ENCODE measurements at places on chromosomes 5 and 9.
A peak's percentile ranks its signal among the peaks of the same experiment; 100 is the strongest.

GRCh38 chr5:176904276-176904675, 5.1 kb upstream of the HK3 start:
- DNase-seq, result no peak

- DNase-seq, result no peak
Measured at GRCh38 chr5:158848634-158849033, 251.1 kb downstream of the EBF1 start.

GRCh38 chr9:87527211-87527916, 29.7 kb downstream of the DAPK1 start:
- no peak for DNase-seq

GRCh38 chr9:104950838-104951237, 22.9 kb upstream of the ABCA1 start:
- DNase-seq, result no peak

- no peak for DNase-seq
Measured at GRCh38 chr5:159695741-159696294, 220.5 kb upstream of the ADRA1B start.

GRCh38 chr5:181281984-181282316, 21.0 kb upstream of the TRIM52 start:
- no peak for DNase-seq

- DNase-seq, result peak; percentile 22
Measured at GRCh38 chr5:15550502-15551112, 50.6 kb downstream of the FBXL7 start.

DNA sequence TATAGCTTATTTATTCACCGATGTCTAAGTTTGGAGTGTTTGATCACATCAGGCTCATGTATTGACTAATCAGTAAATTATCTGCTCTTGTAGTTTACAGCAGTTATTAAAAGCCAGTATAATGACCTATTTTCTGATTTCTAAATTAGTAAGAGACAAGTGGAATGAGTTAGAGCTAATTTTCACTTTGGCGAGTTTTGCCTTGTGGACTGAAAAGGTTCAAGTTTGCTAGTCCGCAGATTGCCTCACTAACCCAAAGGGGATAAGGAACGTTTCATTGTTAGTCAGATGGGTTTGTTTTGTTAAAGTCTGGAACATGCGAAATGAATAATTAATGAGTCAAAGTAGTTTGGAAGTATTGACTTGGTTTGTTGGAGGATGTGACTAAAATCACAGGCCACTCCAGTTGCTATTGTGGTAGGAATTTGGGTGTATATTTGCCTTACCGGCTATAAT, 40.1 kb downstream of the SMARCA2 start:
- DNase-seq, result no peak

GRCh38 chr5:150665044-150665443, 4.0 kb downstream of the MYOZ3 start:
- DNase-seq, result no peak

- no peak for DNase-seq
Measured at GRCh38 chr9:21779397-21779796, 23.0 kb upstream of the MTAP start.

- no peak for DNase-seq
Measured at GRCh38 chr9:37574241-37574721, 1.9 kb downstream of the FBXO10 start.

DNA sequence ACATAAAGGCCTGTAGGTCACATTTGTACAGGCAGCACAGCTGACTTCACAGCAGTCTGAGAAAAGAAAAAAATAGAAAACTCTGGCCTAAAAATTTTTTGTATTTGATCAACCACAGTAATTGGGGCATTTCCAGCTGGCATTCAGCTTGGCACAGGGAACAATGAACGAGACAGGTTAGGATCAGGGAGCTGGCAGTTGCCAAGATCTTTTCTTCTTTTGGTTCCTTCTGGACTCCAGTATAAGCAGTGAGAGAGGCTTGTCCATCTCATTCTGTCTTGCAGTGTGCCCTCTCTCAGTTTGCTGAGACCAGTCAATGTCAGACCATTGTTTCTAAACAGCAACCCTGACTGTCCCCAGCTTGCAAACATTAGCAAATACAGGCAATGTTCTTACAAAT, 601.1 kb downstream of the TLR4 start:
- DNase-seq, result no peak

GRCh38 chr9:105059252-105059651, 131.3 kb upstream of the ABCA1 start:
- DNase-seq, result no peak

GRCh38 chr5:74594137-74595040, 46.1 kb downstream of the ENC1 start:
- no peak for DNase-seq

- DNase-seq, result no peak
Measured at GRCh38 chr9:98365781-98366180, 110.3 kb upstream of the TBC1D2 start.

DNA sequence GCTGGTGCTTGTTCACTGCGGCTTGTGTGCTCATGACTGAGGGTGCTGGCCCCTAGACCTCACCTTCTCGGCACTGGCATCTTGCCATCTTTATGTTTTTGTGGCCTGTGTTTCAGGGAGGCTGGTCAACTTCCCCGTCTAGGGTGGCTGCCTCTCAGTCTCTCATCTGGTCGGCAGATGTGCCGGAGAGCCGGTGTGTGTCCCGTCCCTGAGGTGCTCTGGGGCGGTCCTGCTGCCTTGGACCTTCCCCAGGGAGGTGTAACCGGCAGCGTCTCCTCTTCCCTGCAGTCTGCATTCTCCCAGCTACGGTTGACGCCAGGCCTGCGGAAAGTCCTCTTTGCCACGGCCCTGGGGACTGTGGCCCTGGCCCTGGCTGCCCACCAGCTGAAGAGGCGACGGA, 5.6 kb downstream of the MIGA2 start:
- no peak for DNase-seq

DNA sequence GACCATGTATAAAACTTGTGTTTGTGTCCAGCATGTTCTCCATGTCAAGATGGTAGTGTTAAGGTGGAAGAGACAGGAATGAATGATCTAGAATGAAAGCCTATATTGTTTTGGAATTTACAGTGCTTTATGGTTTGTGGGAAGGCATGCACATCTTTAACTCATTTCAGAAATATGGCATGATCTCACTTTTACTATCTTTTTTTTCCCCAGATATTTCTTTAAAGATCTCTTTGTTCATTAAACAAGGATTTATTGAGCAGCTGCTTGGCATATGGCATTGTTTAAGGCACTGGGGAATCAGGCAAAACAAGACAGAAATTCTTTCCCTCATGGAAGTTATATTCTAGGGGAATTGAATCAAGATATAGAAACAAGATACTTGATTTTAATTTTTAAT, 51.7 kb downstream of the SLC12A2 start:
- peak; percentile 56 for DNase-seq

- DNase-seq, result no peak
Measured at GRCh38 chr9:120436983-120437475, 142.9 kb downstream of the CDK5RAP2 start.

DNA sequence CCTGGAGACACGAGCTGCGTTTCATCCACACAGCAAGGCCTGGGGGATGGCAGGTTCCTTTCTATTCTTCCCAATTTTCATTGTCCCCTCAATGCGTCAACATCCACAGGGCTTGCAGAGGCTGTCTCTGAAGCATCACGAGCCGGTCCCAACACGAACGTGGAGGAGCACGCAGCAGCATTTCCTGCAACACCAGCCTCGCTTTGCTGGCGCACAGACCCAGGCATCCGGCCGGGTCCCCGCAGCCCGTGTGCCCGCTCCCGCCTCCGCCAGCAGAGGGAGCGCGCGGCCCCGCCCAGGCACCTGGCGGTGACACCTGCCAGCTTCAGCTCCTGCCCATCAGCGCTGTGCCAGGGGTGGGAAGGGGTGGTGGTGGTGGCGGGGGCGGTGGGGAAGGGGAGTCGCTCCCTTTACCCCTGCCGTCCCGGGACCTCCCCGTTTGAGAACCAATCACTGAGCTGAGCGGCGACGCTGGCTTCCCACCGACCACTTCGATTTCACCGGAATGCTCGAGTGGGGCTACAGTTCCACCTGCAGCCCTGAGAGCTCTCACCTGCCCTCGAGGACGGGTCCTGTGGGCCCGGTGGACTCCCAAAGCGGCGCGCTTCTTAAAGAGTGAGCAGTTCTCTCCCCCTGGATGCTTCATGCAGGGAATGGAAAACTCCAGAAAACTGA, 464.5 kb downstream of the ICE1 start:
- DNase-seq, result no peak

- DNase-seq, result no peak
Measured at GRCh38 chr9:127085186-127085585, 37.2 kb downstream of the ANGPTL2 start.

GRCh38 chr5:115583474-115583873, 18.8 kb downstream of the TICAM2 start:
- no peak for DNase-seq

DNA sequence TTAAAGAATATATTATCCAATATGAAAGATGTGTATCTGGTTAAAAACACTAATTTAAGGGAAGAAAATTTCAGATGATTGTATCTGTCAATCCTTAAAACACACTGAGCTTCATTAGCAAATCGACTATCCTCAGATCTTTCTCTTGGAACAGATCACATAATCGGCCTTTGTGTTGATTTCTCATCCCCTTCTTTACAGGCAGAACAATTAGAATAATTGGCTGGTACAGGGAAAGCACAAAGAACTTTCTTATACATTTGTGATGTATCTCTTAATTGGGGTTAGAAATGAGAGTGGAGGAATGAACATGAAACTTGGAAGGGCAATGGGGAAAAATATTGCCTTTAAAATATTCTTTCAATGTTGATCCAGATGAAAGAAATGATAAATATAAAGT, 662.1 kb downstream of the TLE4 start:
- no peak for DNase-seq

GRCh38 chr5:52007230-52007858, 624.1 kb downstream of the ISL1 start:
- no peak for DNase-seq

DNA sequence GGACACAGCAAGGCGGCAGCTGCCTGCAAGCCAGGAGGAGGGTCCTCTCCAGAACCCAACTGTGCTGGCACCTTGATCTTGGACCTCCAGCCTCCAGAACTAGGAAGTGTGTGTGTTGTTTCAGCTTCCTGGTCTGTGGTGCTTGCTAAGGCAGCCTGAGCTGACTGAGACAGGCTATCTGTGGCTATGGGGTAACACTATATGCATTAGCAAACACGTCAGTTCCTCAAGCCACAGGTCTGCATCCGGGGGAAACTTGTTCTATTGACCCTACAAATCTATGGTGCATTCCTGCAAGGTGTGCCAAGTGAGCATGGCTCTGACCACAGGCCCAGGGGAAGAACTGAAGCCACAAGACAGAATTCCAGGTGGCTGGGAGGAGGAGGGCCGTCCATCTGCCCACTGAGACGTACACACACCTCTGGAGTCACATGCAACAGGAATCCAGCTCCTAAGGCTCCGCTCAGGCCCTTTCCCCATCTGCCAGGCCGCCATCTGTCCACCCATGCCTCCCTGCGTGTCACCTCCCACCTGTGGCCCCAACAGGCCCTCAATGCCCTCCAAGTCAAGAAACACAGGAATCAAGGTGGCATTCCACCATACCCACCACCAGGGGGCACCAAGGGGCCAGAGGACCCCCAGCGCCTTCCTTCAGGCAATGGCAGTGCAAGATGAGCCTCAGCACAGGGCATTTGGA, 174.9 kb downstream of the ROR2 start:
- DNase-seq, result no peak

- DNase-seq, result no peak
Measured at GRCh38 chr9:120438111-120438510, 141.9 kb downstream of the CDK5RAP2 start.

GRCh38 chr5:96807075-96807654, 580 bp downstream of the ERAP1 start:
- DNase-seq, result no peak

- peak; percentile 29 for DNase-seq
Measured at GRCh38 chr9:95980262-95981125, 105.0 kb downstream of the ERCC6L2 start.

DNA sequence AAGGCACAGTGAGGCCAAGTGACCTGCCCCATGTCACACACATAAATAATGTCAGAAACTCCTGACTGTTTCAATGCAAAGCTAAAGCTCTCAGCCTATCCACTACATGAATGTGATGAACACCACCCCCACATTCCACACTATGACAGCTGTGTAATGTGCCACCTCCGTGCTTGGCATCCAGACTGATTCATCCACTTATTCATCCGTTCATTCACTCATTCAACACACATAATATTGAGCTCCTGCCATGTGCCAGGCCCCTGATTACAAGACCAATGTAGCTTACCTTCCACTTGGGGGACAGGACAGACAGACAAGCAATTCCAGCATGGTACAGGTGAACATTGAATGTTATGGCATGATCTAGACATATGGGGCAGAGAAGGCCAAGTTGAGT, 46.2 kb upstream of the FABP6 start:
- no peak for DNase-seq

- no peak for DNase-seq
Measured at GRCh38 chr5:177098470-177099141, 11.9 kb downstream of the FGFR4 start.

GRCh38 chr5:169754737-169755136, 117.7 kb downstream of the DOCK2 start:
- no peak for DNase-seq

DNA sequence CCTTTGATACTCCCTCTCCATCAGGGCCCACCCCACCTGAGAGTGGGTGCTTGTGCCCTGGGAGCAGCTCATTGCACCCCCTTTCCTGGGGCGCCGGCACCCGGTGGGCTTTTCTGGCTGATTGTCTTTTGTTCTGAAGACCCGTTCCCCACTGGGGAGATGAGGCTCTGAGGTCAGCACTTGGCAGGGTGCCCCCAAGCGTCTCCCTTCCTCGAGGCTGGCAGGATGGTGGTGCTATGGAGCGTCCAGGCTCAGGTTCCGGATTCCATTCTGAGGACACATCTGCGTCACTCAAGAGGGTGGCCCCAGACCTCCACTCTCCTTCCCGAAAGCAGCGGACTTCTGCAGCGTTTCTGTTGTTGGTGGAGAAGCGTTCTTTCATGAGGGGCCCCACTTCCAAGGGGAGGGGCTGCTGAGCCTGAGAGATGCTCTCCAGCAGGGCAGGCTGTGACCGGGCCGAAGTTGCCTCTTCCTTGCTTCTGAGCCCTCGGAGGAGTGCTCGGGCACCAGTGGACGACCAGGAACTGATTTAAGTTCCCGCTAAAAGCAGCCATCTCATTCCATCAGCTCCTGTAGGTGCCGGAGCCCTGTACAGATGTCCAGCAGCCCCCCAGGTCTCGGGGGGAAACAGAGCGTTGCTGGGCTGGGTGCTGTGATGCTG, 42.2 kb downstream of the COL5A1 start:
- DNase-seq, result no peak

- no peak for DNase-seq
Measured at GRCh38 chr5:148884339-148885020, 58.1 kb downstream of the ADRB2 start.

GRCh38 chr5:50969151-50970031, 303.0 kb downstream of the PARP8 start:
- DNase-seq, result no peak

- DNase-seq, result no peak
Measured at GRCh38 chr5:7585807-7586206, 189.9 kb downstream of the ADCY2 start.

DNA sequence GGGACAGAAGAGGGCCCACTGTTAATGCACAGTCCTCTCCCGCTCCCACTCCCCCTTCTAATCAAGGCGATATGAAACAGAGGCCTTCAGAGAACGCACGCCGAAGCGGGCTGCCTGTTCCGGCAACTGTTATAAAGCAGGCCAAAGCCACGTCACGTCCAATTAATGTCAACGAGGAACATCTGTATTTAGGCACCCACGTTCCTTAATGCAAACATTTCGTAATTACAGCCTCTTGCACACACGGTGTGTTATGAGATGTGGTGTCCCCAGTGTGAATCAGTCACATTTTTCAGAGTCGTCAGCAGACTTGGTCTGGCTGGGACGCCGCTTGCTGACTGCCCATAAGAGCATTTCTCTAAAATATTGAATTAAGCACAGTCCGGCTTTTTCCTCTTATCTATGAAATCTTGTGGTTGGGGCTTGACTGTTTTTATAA, 339.0 kb downstream of the NSG2 start:
- peak; percentile 75 for DNase-seq

All from fibroblast of skin of left biceps (primary cell).